Pericardium fibroblast (primary cell): ENCODE measurements at places on chromosomes 2 and 18. TPM values are rescaled to one million over a fixed set of nuclear protein-coding genes. Genes with fewer than 3 reads are reported as not detected.

Gene LRRC30
- not detected in 2 replicates for total RNA-seq

Gene CHAC2
- 0.09 and 2.7 TPM in 2 replicates for total RNA-seq

Gene TUBB8B
- total RNA-seq, result not detected in 2 replicates

Gene DTYMK
- 18.3 and 29.6 TPM in 2 replicates for total RNA-seq

Gene SCN3A
- not detected in 2 replicates for total RNA-seq

Gene SEPTIN10
- total RNA-seq, result 42.7 and 63.4 TPM in 2 replicates

Gene BARD1
- 5.6 and 7.6 TPM in 2 replicates for total RNA-seq

Gene MARCO
- not detected in 2 replicates for total RNA-seq

Gene CD226
- total RNA-seq, result 0.09 and 0.82 TPM in 2 replicates

Gene TXNDC2
- 0.12 TPM in 1 of 2 replicates, not detected in the other for total RNA-seq

Gene HMSD
- not detected in 2 replicates for total RNA-seq

Gene NPPC
- not detected in 2 replicates for total RNA-seq

Gene CYS1
- 2.1 and 2.3 TPM in 2 replicates for total RNA-seq

Gene B3GNT7
- 0.09 and 0.23 TPM in 2 replicates for total RNA-seq

Gene HPCAL1
- total RNA-seq, result 24.2 and 73.9 TPM in 2 replicates

Gene APCDD1
- total RNA-seq, result 13.3 and 19.3 TPM in 2 replicates

Gene MC2R
- total RNA-seq, result not detected in 2 replicates

Gene BCL11A
- total RNA-seq, result 0.12 and 1.3 TPM in 2 replicates

Gene TRAF3IP1
- total RNA-seq, result 7.6 and 12.4 TPM in 2 replicates

Gene COL4A3
- total RNA-seq, result 0.47 TPM in 1 of 2 replicates, not detected in the other

Gene CCDC85A
- 0.43 and 1.2 TPM in 2 replicates for total RNA-seq

Gene CHRNG
- 0.77 TPM in 1 of 2 replicates, not detected in the other for total RNA-seq

Gene DSG1
- not detected in 2 replicates for total RNA-seq

Gene RNF125
- total RNA-seq, result 0.58 and 2.2 TPM in 2 replicates

Gene LYPD1
- 0.09 and 0.12 TPM in 2 replicates for total RNA-seq

Gene CBLN2
- 0.12 TPM in 1 of 2 replicates, not detected in the other for total RNA-seq

Gene ANKRD30B
- not detected in 2 replicates for total RNA-seq

Gene TTN
- total RNA-seq, result under 0.01 and 12.0 TPM in 2 replicates

Gene CD207
- total RNA-seq, result not detected in 2 replicates

Gene MC4R
- total RNA-seq, result not detected in 2 replicates

Gene ADGRF3
- total RNA-seq, result not detected in 2 replicates

Gene CNGA3
- total RNA-seq, result not detected in 2 replicates

Gene NYAP2
- not detected in 2 replicates for total RNA-seq

Gene DNAJC5G
- total RNA-seq, result not detected in 2 replicates

Gene CLEC4F
- not detected in 2 replicates for total RNA-seq

Gene GPAT2
- total RNA-seq, result 1.3 and 3.7 TPM in 2 replicates

Gene SDC1
- total RNA-seq, result 1.8 and 4.0 TPM in 2 replicates

Gene ASB18
- total RNA-seq, result not detected in 2 replicates

Gene IRS1
- 18.5 and 22.9 TPM in 2 replicates for total RNA-seq

Gene IL1F10
- total RNA-seq, result not detected in 2 replicates

Gene DSG4
- total RNA-seq, result not detected in 2 replicates

Gene DOK1
- 27.2 and 28.2 TPM in 2 replicates for total RNA-seq

Gene FOXD4L1
- total RNA-seq, result not detected in 2 replicates

Gene NAB1
- 16.4 and 27.9 TPM in 2 replicates for total RNA-seq

Gene CXCR2
- not detected in 2 replicates for total RNA-seq

Gene TNFRSF11A
- total RNA-seq, result 0.23 and 0.34 TPM in 2 replicates

Gene NT5DC4
- not detected in 2 replicates for total RNA-seq

Gene IL18R1
- total RNA-seq, result 7.5 and 8.9 TPM in 2 replicates
